ENCODE measurements at places on chromosomes 3 and 15. TPM values are rescaled to one million over a fixed set of nuclear protein-coding genes. Genes with fewer than 3 reads are reported as not detected.
A peak's percentile ranks its signal among the peaks of the same experiment; 100 is the strongest.

GRCh38 chr15:31383139-31383538, 56.5 kb downstream of the KLF13 start:
- no peak for DNase-seq

GRCh38 chr15:25242166-25242879, 196.5 kb downstream of the UBE3A start:
- DNase-seq, result no peak

GRCh38 chr3:78992400-78992799, 775.4 kb downstream of the ROBO1 start:
- DNase-seq, result no peak

DNA sequence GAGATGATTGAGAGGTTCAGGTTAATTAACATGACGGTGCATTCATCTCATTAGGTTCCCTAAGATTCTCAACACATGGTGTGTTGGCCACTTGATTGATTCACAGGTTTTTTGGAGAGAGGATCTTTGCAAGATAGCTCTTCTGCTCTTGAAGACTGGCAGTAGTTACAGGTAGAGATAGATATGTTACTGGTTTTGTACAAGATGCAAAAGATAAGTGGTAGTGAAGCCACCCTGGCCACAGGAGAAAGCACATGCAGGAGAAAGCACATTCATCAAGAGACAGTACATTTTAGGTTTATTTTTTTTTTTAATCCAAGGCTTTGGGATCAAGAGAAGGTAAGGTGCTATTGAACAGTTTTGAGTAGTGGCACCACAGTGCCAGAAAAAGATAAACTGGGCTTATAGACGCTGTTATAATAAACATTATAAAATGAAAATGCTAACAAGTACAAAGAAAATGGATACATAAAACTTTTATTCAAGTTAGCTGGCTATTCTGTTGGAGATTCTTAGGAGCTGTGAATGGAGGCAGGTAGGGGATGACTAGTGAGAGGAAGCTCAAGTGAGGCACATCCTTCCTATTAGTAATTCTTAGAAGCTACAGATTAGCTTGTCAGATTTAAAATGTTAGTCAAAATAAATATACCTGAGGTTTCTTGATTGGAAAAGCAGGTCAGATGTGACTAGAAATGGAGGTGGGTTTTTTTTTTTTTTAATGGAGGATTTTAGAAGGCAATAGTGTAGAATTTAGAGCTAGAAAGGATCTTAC, 10.8 kb downstream of the SELENOT start:
- DNase-seq, result no peak

- DNase-seq, result no peak
These were observed 548.8 kb upstream of the MDFIC2 start for GRCh38 chr3:70861234-70861633.

- no peak for DNase-seq
These were observed at the start of gene CELF6 for GRCh38 chr15:72319985-72320671. Gene CELF6, minus strand, starts transcription at chr15:72320157. Its CDS starts 283 bp downstream, at chr15:72319874.

GRCh38 chr3:119308355-119308754, 14.2 kb downstream of the ARHGAP31 start:
- DNase-seq, result no peak

- no peak for DNase-seq
These were observed 74.9 kb upstream of the CHRNB4 start for GRCh38 chr15:78715930-78716329.

GRCh38 chr15:88275804-88276203, 19.3 kb upstream of the NTRK3 start:
- DNase-seq, result no peak

DNA sequence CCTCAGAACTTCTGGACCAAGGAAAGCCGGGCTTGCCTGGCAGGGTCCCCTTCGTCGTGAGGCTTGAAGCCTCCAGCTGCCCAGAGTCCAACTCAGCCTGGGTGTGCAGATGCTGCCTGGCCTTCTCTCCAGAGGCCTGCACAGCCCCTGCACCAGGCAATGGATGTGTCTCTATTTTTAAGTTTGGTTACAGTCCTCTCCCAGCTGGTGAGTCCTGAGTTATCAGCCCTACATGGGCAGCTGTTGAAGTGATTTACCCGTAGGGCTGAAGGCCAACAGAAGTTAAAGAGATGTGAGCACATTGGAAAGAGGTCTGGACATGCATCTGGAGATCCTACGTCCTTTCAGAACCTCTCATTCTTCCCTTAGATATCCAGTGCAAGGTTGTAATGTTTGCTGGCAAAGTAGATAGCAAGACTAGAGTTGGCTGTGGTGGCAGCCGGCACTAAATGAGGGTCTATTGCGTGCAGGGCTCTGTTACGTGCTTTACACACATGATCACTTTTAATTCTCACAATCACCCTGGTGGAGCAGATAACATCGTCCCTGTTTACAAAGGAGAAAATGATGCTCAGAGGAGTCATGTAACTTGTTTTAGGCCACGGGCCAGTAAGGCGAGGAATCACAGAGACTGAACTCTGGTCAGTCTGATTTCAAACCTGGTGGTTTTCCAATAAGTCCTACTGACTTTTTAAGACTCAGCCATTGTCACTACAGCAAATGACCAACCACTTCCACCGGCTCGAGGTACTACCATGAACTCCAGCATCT, 9.9 kb downstream of the FYCO1 start:
- no peak for DNase-seq

DNA sequence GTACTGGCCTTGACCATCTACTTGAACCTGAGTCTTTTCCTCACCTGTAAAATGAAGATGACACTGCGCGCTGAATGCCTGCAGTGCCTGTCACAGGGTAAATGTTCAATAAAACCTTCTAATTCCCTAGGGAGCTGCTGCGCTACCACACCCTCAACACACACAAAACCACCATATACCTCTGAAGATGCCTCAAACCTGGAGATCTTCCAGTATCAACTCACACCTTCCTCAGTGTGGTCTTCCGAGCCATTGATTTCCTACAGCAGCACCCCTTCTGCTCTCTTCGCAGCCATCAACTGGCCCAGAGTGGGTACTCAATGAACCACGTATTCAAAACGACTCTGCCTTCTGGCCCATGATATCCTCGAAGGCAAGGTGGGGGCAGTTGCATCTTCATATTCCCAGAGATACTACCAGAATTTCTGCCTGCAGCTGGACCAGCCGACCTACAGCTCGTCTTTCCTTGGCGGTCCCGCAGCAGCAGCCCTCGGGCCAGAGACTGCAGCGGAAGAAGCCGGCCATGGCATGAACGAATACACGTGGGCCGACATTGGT, 695 bp downstream of the RPL32 start:
- no peak for DNase-seq

GRCh38 chr15:72136170-72137051, 18.2 kb downstream of the SENP8 start:
- no peak for DNase-seq

DNA sequence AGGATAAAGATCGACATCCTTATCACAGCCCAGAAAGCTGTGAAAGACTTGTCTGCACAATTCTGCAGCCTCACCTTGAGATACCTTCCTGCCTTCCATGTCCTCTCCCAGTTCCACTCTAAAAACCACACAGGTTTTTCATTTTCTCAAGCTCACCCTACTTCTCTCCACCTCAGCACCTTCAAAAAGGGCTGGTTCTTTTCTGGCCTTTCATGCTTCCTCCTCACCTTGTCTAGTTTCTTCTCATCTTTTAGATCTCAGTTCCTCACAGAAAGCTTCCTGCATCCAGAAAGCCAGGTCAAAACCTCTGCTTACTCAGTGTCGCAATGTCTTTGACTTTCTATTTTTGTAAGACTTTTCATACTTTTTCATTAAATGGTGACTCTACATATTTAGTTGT, 140.2 kb upstream of the STT3B start:
- DNase-seq, result no peak

- no peak for DNase-seq
These were observed 453.8 kb upstream of the KCNMB2 start for GRCh38 chr3:178082326-178082906.

DNA sequence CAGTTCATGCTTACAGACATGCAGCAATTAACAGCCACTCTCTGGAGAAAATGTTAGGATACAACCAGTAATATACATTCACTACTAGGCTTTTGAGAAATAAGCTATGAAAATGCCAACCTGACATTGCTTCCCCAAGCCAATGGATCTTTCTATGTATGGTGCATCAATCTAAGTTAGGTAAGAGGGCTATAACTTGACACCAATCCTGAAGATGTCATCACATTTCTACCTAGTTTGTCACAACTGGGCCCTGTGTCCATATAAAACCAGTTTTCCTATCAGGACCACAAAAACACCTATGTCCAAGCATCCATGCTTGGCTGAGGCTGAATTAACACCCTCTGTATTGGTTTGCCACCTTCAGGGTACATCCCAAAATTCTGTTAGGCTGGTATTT, 13.8 kb upstream of the GPX1 start:
- no peak for DNase-seq

DNA sequence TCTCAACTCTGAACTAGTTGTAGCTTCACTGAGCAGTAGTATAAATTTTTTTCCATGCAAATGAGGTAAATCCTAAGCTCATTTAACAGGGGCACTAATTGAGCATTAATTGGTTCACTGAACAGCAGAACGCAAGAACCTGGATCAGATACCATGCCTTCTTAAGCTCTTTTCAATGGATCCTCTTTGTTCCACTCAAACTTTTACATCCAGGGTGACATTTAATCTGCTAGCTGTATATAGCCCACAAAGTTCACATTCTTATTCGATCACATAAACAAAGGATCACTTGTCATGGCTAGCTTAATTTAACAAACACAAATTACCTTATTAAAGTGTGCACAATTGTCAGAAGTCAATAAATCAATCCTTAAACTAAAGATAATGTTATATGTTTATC, 281.6 kb downstream of the CNTN6 start:
- DNase-seq, result no peak

DNA sequence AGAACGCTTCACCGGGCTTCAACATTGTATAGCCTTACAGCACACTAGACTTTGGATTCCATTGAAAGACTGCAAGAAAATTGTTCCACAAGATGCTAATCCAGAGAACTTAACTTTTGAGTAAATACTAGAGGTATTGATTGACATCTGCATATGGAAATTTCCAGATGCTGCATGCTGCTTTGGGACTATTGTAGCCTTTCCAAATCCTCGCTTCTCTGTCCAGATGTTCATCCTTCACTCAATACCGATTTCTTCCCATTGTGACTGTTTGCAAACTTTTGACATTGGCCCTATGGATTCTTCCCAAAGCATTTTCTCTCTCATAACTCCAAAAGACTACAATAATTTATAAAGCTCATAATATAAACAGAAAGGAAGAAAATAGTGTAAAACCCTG, 41.4 kb downstream of the COL6A6 start:
- DNase-seq, result peak; percentile 80

GRCh38 chr3:68288085-68288484, 633.7 kb upstream of the SUCLG2 start:
- DNase-seq, result no peak

DNA sequence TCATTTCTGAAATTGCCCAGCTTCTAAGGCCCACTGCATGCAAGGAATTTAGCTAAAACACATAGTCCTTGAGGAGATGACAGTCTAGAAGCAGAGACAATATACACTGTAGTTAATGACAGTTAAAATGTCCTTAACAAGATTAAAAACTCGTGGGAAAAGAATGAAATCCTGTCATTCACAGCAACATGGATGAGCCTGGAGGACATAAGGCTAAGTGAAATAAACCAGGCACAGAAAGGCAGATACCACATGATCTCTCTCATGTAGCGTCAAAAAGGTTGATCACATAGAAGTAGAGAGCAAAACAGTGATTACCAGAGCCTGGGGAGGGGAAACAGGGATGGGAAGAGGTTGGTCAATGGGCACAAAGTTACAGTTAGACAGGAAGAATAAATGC, 36.3 kb upstream of the GOLGA8J start:
- no peak for DNase-seq

DNA sequence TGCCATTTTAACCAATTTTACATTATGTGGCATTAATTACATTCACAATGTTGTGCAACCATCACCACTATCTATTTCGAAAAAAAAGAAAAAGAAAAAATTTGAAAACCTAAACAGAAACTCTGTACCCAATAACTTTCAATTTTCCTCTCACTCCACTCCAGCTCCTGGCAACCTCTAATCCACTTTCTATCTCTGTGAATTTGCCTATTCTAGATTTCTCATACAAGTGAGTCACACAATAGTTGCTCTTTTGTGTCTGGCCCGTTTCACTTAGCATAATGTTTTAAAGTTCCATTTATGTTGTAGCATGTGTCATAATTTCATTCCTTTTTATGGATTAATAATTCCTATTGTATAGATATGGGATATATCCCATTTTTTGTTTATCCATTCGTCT, 53.3 kb upstream of the TBC1D5 start:
- no peak for DNase-seq

OXTR gene
- 9.4 TPM for polyA plus RNA-seq

MST1R gene
- 2.4 TPM for polyA plus RNA-seq

ARL6 gene
- 6.4 TPM for polyA plus RNA-seq

IGF2BP2 gene
- 38.3 TPM for polyA plus RNA-seq

FOXL2 gene
- polyA plus RNA-seq, result not detected

RNU6-1 gene
- not detected for polyA plus RNA-seq

FAM174B gene
- polyA plus RNA-seq, result 18.9 TPM

CFAP91 gene
- polyA plus RNA-seq, result 0.56 TPM

DTWD1 gene
- 19.2 TPM for polyA plus RNA-seq

All from forelimb muscle (tissue), 1 donor.